ENCODE measurements at places on chromosomes 5 and 9. TPM values are rescaled to one million over a fixed set of nuclear protein-coding genes. Genes with fewer than 3 reads are reported as not detected.

Gene PRSS3
- total RNA-seq = 719 TPM

Gene C6
- total RNA-seq = 26.6 TPM

Gene PCDHGC5
- 0.98 TPM for total RNA-seq

Gene ANKRD18A
- total RNA-seq = 7.0 TPM

DNA sequence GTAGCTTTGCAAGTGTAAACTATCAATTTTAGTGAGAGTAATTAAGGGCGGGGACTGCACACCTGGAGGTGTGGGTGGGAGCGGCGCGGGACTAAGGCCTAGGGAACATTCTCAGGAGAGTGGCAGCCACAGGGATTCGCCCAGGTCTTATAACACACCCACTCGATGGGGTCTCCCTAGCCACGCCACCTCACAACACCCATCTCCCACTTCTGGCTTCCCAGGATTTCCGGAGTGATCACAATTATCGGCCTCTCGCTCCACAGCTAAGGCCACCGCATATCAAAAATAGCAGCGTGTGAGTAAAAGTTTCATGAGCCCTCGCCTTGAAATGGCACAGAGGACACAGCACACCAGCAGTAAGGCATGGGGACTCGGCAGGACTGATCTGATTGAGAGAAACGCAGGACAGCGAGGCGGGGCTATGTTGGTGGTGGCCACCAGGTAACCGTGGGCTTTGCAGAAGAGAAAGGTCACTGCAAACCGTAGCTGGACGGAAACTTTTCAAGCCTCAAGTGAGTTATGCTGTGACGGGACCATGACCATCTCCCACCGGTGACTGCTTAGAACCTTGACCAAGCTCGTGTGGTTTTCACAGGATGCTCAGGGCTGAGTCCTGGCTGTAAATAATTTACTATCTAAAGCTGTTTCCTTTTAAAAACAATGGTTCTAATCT is 1.1 kb upstream of the LPAR1 start:
- H3K27me3 ChIP-seq = no peaks in the 10 kb centered on the region
- H3K4me1 ChIP-seq = peaks cover 3% of the 10 kb centered on the region
- DNase-seq = peak; percentile 38
- no peaks in the 10 kb centered on the region for H3K36me3 ChIP-seq
- peak overlapping the region; percentile 74 for H3K4me3 ChIP-seq
- peak overlapping the region; percentile 72 for H3K27ac ChIP-seq

DNA sequence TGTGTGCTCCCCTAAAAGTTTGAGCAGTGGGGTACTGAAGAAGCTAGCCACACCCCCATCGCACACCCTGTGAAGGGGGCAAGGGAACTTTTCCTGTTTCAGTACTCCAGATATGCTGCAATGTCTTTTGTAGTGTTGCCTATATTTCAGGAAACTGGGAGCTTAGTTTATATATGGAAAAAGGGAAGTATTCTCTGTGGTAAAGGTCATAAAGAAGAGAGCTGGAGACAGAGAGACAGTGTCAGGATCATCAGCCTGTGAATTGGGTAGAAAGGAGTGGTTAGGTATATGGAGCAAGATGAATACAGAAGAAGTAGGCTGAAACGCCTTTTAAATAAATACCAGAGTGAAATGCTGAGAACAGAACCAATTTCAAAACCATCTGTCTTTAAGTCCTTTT is 82.2 kb upstream of the C9orf72 start:
- no peaks in the 10 kb centered on the region for H3K36me3 ChIP-seq
- no peak overlapping the region for H3K4me3 ChIP-seq
- H3K27me3 ChIP-seq = no peaks in the 10 kb centered on the region
- no peaks in the 10 kb centered on the region for H3K4me1 ChIP-seq
- H3K27ac ChIP-seq = no peak overlapping the region
- DNase-seq = no peak

Gene PCDHB14
- total RNA-seq = 2.0 TPM

GRCh38 chr5:137296213-137296781 is 202.8 kb downstream of the SPOCK1 start:
- H3K4me3 ChIP-seq = no peak overlapping the region
- peaks cover 5% of the 10 kb centered on the region for H3K4me1 ChIP-seq
- no peak overlapping the region for H3K27ac ChIP-seq
- H3K36me3 ChIP-seq = no peaks in the 10 kb centered on the region
- DNase-seq = no peak

DNA sequence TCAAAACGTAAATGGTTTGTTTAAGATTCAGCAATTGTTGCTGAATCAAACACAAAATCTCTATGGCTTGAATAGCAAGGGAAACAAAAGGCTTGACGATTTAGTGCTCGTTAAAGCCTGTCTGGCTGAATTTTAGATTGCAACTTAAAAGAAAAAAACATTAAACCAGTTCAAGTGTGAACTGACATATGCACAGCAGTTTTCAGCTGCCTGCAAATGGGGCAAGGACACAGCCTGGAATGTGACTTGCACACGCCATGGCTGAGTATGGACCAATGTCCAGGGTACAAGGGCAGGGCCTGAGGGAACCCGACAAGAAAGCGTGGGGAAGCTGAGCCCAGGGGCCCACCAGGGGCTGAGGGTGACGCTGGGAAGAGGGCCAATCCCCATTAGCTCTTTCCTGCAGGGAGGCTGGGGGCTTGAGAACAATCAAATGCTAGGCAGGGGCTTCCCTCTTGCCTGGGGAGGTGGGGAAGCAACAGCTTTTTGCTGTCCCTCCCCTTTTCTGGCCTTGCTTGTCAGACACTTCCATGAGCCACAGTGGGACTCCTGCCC is 89.6 kb upstream of the LRRTM2 start:
- no peak overlapping the region for H3K4me3 ChIP-seq
- no peak for DNase-seq
- peaks cover 56% of the 10 kb centered on the region for H3K4me1 ChIP-seq
- H3K27me3 ChIP-seq = no peaks in the 10 kb centered on the region
- no peak overlapping the region for H3K27ac ChIP-seq

DNA sequence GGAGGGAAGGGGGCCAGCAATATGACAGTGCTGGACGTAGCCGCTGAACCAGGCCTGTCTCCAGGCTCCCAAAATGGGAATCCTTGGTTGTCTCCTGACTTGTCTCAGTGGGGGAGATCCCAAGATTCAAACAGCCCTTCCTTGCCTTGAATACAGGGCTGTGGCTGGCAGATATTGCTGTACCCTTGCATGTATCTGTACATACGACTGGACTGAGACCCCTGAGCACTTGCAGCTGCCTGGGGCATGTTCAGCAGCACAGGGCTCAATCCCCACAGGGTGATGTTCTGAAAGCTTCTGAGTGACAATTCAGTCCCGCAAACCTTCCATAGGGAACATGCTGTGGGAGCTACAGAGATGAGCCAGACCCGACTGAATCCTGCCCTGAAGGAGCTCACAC is 13.3 kb downstream of the OR13J1 start:
- no peak for DNase-seq
- H3K27me3 ChIP-seq = no peaks in the 10 kb centered on the region
- H3K36me3 ChIP-seq = no peaks in the 10 kb centered on the region
- H3K27ac ChIP-seq = no peak overlapping the region

GRCh38 chr9:124812441-124812876 is 35.5 kb downstream of the OLFML2A start:
- H3K4me3 ChIP-seq = no peak overlapping the region
- H3K4me1 ChIP-seq = no peaks in the 10 kb centered on the region
- DNase-seq = no peak
- no peak overlapping the region for H3K27ac ChIP-seq
- H3K27me3 ChIP-seq = no peaks in the 10 kb centered on the region

Gene STPG3
- total RNA-seq = not detected

DNA sequence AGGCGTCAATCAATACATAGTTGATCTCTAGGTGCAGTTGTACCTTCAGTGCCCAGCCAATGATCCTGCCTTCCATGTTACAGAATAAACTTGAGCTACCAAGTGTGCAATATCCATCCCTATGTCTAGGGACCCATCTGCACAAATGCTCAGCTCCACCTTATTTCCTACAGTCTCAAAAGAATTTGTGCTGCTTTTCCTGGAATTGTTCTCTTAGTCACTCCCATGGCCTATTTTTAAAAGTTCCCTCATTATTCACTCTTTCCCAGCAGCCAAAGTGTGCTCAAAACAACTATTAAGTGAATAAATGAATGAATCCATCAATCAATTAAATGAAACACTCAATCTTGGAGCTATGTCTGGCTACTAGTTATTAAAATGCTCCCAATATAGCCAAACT is 14.7 kb downstream of the LIX1 start:
- H3K36me3 ChIP-seq = no peaks in the 10 kb centered on the region
- H3K4me3 ChIP-seq = no peak overlapping the region
- no peak for DNase-seq
- no peaks in the 10 kb centered on the region for H3K4me1 ChIP-seq
- H3K27me3 ChIP-seq = no peaks in the 10 kb centered on the region

Gene SV2C
- 0.13 TPM for total RNA-seq

Gene GOLM1
- total RNA-seq = 20.2 TPM

- H3K27me3 ChIP-seq = no peaks in the 10 kb centered on the region
- H3K4me3 ChIP-seq = no peak overlapping the region
- DNase-seq = no peak
- H3K4me1 ChIP-seq = no peaks in the 10 kb centered on the region
- no peaks in the 10 kb centered on the region for H3K36me3 ChIP-seq
These were observed 38.6 kb downstream of the GRAMD2B start for GRCh38 chr5:126461838-126462237.

Gene PTBP3
- 25.9 TPM for total RNA-seq

Gene TTF1
- total RNA-seq = 9.0 TPM

DNA sequence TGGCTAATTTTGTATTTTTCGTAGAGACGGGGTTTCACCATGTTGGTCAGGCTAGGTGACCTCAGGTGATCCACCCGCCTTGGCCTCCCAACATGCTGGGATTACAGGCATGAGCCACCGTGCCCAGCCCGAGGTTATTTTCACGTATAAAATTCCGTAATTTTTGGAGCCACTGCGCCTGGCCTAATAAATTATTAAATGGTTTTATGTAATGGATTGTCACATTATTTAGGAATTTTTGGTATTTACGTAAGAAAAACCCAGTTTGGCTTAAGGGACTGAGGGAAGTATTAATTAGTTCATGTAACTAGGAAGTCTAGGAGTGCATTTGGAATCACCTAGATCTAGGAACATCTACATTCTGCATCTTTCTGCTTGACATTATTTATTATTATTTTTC is 8.3 kb downstream of the GLE1 start:
- no peaks in the 10 kb centered on the region for H3K27me3 ChIP-seq
- H3K4me1 ChIP-seq = no peaks in the 10 kb centered on the region
- H3K27ac ChIP-seq = no peak overlapping the region
- H3K36me3 ChIP-seq = no peaks in the 10 kb centered on the region
- H3K4me3 ChIP-seq = no peak overlapping the region
- no peak for DNase-seq

GRCh38 chr9:128106940-128107467 is 20.5 kb downstream of the PTGES2 start:
- peaks cover 39% of the 10 kb centered on the region for H3K36me3 ChIP-seq
- no peak overlapping the region for H3K27ac ChIP-seq
- no peaks in the 10 kb centered on the region for H3K27me3 ChIP-seq
- no peak for DNase-seq
- no peak overlapping the region for H3K4me3 ChIP-seq

Data from pancreas (tissue), 10 donors.